ENCODE measurements at places on chromosomes 6 and 20.

- DNase-seq = no peak
Measured at GRCh38 chr6:145327586-145327985, 407.7 kb downstream of the EPM2A start.

DNA sequence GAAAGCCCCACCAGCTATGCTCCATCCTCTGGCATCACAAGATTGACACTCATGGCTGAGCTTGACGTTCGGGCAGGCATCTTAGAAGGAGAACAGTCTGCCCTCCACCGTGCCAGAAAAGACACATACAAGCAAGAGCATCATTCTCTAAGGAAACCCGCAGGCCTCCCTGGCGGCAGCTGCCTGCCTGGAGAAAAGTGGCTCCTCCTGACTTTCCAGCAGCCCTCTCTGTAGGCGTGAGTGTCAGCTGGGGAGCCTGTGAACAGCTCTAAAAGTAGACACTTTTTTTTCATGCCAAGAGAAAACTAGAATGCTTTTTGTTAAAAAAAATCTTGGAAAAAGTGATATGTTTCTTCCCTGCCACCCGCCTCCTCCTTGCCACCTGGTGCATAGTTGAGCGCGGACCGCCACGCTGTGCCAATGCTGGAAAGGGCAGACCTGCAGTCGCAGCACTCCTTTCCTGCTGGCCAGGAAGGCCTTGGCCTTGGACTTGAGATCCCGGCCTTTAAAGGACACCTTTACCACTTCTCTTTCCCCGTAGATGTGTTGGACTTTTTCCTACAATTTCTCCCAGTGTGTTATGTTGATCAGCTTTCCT, 29.7 kb upstream of the INSM1 start:
- no peak for DNase-seq

GRCh38 chr6:25954756-25955155, 7.8 kb upstream of the TRIM38 start:
- DNase-seq = no peak

DNA sequence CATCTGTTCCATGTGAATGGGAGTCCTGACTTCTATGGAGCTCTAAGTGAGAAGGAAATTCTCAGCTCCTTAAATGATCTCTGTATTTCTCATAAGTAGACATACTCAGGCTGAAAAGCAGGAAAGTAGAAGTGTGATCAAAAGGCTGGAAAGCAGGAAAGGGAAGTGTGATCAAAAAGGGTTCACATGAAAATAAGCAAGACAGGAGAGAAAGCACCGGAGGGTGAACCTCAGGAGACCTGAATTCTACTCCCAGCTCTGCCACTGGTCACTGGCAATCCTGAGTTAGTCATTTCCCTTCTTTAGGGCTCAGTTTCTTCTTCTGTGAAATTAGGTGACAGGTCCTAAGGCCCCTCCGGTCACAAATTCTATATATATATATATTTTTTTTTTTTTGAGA, 55.5 kb upstream of the TRERF1 start:
- DNase-seq = no peak

- DNase-seq = no peak
Measured at GRCh38 chr6:15121443-15121842, 124.4 kb upstream of the JARID2 start.

- DNase-seq = no peak
Measured at GRCh38 chr6:137006056-137006455, 38.7 kb downstream of the IL20RA start.

GRCh38 chr6:160217073-160217472, 41.5 kb downstream of the SLC22A2 start:
- no peak for DNase-seq

- DNase-seq = no peak
Measured at GRCh38 chr20:58268421-58268821, 40.0 kb upstream of the ANKRD60 start.

DNA sequence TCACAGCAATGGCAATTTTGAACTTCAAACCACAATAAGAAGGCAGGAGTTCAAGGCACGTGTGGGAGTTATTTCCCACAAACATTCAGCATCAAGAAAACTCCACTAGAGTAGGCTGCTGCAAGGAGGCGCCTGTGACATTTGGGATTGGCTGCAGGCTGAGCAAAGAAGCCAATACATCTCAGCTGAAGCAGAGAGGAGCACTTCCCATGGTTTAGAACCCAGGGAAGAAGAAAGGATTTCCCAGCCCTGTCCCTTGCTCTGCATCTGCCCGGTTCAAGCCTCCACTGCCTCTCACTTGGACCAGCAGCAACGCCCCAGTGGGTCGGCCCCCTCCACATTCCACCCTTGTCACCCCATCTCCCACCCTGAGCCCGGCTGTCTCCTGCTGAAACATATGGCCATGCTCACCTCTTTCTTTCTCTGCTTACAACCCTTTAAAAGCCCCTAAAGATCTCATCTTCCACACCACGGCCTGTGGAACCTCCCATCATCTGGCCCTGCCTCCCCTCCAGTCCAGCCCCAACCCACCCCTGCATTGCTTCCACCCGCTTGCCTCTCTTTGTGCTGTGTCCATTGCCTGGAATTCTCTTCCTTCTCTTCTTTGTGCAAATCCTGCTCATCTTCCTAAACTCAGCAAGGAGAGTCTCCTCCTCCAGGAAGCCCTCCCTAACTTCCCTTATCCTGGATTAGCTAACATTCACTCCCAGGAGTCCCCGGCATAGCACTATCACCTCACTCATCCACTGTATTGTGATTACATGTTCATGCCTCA, 128.3 kb downstream of the ANKRD60 start:
- no peak for DNase-seq

DNA sequence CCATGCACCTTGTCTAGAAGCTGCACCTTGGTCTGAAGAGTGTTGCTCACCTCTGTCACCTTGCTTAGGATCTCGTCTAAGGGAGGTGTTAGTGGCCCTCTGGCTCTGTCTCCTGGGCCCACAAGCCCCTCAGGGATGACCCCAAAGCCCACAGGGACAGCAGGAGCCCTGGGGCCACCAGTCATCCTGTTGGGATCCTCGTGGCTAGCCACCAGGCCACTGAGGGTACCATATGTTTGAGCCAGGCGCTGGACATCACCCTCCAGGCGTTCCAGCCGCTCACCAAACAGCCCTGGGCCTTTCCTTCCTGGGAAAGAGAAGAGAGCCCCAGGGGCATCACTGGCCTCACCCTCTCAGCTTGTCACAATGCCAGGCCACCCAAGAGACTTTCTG, 3.9 kb downstream of the EMILIN3 start:
- no peak for DNase-seq

DNA sequence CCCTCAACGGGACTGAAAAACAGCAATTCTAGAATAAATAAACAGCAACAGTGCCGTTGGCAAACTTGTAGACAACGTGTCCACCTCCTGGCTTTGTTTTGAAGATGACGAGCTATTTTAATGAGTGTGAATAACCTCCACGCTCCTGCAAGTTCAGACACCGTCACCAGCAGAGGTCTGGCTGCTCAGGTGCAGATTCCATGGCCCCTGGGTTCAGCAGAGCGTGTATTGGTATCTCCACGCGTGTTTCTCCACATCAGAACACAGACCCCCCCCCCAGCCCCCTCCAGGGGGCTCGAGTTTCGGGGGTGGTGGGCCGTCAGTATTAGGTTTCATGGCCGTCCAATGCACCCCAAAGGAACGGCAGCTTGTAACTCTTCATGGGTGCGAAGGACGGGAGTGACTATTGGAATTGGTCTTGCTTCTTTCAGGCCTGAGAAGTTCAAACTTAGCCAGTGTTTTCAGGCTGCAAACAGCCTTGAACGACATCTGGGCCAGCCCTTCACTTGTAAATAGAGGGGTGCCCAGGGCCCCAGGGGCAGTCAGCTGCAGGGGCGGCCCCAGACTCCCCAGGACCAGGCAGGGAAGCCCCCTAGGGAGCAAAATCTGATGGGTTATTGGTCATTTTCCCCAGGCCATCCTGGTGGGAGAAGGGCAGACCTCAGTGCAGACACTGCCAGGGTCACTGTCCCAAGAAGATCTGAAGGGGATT, 308.6 kb downstream of the TAF4 start:
- DNase-seq = no peak

DNA sequence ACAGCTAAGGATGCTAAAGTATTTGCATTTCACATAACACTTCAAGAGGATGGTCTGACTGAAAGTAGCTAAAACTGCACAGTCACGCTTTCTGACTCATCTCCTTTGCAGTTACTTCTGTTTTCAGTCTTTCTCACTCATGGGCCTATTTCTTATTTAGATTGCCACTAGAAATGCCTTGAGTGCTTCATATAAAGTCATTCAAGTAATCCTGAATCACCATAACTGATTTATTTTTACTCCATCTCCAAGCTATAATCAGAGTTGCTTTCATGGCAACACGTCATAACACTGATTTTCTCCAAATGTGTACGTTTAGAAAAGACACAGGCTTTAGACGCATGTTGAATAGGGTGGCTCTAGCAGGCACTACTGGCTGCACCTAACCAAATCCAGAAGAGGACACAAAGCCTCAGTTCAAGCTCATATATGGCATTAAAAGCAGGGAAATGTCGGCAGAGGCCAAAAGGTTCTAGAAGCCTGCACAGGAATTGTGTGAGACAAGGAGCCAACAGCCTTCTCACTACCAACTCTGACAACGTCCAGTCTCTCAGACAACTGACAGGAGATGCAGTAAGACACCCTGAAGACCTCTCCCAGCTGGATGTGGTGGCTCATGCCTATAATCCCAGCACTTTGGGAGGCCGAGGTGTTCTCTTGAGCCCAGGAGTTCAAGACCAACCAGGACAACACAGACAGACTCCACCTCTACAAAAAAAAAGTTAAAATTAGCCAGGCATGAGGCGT, 64.1 kb upstream of the BEND6 start:
- no peak for DNase-seq

- DNase-seq = no peak
Measured at GRCh38 chr6:60643870-60644269, 1642.2 kb downstream of the KHDRBS2 start.

DNA sequence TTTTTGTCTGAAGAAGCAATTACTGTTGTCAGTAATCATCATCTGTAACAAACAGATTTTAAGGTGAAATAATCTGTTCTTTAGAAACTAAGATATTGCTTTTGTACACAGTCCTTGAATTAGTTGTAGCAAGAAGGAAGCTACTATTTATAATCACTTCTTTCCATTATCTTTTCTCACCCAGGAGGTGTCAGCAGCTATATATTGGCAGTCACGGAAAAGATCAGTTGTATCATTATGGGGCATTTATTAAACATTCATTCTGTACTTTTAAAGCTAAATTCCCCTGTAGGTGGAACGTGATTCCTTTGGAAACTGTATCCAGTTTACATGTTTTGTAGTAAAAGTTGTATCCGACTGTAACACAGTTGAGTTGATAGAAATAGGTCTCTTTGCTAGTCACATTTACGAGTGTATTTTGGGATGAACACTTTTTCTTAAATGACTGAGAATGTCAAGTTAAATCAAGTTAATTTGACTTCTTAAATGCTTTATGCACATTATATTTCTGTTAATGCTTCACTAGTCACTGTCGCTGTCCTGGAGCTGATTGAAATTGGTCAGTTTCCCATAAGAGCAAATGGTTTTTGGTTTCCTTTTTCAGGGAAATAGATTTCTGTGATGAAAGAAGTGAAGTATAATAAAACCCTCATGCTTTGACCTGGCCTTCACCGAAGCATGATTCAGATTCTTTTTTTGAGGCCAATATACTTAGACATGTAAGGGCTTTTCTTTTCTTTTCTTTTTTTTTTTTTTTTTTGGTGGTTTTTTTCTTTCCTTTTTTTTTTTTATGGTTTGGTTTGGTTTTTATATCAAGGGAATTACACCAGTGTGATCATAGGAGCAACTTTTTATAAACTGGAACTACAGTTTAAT, 5.1 kb downstream of the QKI start:
- DNase-seq = no peak

DNA sequence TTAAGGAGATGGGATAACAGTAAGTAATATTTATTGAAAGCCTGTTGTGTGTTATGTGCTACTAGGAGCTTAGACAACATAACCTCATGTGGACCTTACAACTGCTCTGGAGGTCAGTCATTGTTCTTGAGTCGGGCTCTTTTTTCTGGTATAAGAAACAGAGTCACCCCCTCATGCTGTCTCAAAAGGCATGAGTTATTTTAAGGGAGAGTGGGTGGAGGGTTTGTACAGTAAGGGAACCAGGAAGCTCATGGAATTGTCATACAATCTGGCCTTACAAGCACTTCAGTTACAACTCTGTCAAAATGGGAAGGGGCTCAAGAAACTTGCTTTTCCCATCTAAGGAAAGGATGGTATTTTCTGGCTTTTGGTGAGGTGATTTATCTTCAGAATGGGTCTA, 16.5 kb upstream of the DSE start:
- no peak for DNase-seq

- peak; percentile 71 for DNase-seq
Measured at GRCh38 chr6:98947411-98948292, at the start of gene FBXL4. TSS of gene FBXL4 (minus strand) at chr6:98947946. CDS start at chr6:98926988, 20,958 bp downstream.

DNA sequence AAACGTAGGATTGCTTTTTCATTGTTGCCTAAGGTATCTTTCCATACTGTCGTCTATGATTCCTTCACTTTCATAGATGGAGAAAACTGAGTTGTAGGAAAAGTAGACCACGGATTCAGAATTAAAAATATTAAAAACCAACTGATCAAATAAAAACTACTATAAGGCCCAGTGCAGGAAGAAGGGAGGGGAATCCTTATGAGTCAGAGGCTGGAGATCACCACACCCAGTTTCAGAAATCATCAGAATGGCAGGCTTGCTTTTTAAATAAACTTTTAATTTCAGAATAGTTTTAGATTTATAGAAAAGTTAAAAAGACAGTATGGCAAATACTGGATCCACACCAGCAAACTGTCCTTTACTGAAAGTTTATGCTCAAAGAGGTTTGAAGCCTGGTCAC, 32.0 kb upstream of the POPDC3 start:
- DNase-seq = no peak
